ENCODE measurements at places on chromosomes 2 and 18.

- DNase-seq, result no peak
Observed at GRCh38 chr2:22753476-22753875, 631.5 kb upstream of the KLHL29 start.

DNA sequence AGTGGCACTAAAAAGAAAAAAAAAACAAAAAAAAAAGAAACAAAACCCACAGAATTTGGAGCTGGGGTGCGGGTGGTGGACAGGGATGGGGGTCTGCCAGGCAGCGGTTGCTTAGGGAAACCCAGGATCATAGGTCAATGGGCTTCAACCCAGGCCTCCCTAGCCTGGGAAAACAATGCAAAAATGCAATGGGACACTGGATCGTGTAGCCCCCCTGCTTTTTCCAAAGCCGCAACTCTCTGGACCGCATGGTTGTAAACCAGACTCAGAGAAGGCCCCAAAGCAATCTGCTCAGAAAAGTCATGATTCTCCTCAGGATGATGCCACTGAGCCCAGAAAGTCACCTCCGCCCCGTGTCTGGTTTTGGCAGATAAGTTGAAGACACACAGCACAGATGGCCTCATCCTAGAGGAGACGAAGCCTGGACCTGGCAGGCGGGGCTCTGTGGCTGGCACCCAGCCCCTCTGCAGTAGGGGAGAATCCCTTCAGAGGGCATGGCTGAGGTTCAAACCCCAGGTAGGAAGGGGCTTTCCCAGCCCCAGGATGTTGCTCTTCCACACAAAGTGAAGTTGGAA lies 5.1 kb downstream of the DLX2 start:
- DNase-seq, result no peak

GRCh38 chr2:39706945-39707344 lies 41.2 kb downstream of the TMEM178A start:
- no peak for DNase-seq

DNA sequence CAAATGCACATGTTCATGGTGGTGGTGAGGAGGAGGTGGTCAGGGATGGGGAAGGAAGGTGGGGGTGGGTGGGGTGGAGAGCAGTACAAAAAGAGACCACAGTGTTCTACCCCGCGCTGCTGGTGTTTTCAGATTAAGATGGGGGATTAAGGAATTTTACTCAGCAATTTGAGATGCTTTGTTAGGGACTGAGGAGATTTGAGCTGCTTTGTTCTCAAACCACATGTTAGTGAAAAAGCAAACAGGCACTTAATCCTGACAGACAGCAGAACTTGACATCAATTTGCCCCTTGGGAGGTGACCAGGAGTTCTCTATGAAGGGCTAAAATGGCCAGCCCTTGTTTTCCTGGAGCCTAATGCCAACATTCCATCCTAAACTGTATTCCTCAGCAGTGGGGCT lies 244.5 kb downstream of the MEIS1 start:
- DNase-seq, result no peak

DNA sequence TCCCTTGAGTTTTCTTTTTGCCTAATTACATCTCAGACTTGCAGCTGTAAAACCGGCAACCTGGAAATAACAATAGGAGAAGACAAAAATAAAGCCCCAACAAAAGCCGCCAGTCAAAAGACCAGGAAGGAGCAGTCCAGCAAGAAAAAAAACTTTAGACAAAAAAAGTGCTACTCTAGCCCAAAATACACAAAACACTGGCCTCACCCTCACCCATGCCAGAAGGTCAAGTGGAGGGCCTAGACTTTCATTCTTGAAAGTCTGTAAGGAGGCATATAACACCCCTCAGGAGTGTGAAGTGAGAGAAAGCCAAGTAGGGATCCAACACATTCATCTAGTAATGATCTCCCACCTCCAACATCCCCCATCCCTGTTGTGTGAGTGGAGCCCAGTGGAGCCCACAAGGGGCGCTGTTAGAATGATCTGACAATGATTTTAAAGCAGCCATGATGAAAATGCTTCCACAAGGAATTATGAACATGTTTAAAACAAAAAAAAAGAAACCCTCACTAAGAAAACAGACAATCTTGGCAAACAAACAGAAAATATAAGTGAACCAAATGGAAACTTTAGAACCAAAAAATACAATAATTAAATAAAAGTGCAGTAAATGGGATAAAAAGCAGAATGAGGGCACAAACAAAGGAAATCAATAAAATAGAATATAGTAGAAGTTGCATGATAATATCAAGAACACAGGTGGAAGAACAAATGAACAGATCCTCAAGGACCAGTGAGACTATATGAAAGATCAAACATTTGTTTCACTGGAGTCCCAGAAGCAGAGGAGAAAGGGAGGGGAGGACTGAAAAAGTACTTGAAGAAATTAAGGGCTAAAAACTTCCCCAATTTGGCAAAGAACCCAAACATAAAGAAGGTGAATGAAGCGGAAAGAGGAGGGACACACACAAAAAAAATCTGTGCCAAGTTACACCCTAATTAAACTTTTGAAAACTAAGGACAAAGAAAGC lies 23.9 kb downstream of the SESTD1 start:
- DNase-seq, result no peak

- no peak for DNase-seq
Observed at GRCh38 chr2:174054926-174055325, 89.8 kb upstream of the SP3 start.
